ENCODE measurements at places on chromosomes 3 and 15.

DNA sequence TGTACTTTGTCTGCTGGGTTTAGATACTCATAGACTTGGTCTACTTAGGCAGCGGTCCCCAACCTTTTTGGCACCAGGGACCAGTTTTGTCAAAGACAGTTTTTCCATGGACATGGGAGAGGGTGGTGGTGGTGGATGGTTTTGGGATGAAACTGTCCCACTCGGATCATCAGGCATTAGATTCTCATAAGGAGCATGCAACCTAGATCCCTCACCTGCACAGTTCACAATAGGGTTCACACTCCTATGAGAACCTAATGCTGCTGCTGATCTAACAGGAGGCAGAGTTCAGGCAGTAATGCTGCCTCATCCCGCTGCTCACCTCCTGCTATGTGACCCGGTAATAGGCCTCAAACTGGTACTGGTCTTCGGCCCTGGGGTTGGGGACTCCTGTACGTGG, 45.3 kb downstream of the CMSS1 start:
- DNase-seq = no peak

DNA sequence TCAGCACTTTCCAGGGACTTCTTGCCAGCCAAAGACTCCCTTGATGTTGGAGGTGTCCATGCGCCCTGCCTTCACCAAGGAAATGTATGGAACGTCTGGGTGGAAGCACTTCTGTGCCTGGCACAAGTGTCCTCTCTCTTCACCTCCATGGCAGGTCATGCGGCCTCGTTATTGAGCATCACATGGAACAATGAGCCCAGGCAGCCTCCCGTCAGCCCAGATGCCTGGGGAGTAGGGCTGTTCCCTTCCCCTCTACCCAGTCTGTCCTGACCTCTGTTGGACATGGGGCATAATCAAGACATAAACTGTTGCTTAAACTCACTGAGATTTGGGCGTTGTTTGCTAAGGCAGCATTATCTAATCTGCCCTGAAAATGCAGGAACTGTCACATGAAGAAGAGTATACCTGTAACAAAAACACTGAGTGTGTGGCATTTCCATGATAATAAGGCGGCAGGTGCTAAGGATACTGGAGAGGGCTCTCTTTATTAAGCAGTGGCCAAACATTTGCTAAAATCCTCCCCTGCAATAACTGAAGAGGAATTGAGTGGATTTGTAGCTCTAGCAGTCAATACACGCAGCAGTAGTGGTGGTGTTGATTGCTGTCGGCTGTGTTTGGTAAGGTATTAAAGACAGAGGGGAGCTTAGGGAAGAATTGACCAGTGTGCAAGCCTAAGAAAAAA, 338.2 kb upstream of the ATP10A start:
- no peak for DNase-seq

DNA sequence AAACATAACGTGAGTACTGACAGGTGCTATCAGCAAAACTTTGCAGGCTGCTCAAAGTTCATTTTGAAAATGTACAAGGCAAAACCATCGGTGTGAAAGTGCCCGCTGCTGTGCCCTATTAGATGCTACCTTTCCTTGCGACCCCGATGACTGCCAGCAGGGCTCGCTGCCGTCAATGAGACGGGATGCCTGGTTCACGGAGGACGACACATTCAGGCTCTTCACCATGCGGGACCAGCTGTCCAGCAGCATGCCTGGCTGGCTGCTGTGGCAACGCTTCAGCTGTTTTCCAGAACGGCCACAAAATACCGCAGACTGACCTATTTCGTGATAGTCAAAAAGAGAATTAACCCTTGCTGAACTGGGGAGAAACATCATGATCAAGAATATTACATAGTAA, 92.7 kb upstream of the OCA2 start:
- DNase-seq = peak; percentile 49

DNA sequence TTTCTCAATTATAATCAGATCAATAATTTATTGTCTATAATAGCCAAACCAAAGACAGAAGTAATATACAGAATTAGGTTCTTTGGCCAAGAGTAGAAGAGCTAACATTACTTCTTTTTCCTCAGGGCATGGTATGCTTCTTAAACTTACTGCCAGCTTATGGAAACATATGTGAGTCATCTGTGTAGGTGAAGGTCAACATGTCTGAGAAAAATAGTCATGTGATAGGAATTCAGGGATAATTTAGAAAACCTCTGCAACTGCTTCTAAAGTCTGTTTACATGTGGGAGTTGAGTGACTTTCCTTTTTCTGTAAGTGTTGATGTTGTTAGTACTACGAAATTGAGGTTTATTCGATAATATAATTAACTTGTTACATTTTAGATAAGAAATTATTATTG, 19.2 kb upstream of the MAP6D1 start:
- no peak for DNase-seq

GRCh38 chr3:33174711-33175414, 43.7 kb downstream of the SUSD5 start:
- no peak for DNase-seq

- peak; percentile 46 for DNase-seq
These were observed 706 bp downstream of the DVL3 start for GRCh38 chr3:184155644-184156521.

DNA sequence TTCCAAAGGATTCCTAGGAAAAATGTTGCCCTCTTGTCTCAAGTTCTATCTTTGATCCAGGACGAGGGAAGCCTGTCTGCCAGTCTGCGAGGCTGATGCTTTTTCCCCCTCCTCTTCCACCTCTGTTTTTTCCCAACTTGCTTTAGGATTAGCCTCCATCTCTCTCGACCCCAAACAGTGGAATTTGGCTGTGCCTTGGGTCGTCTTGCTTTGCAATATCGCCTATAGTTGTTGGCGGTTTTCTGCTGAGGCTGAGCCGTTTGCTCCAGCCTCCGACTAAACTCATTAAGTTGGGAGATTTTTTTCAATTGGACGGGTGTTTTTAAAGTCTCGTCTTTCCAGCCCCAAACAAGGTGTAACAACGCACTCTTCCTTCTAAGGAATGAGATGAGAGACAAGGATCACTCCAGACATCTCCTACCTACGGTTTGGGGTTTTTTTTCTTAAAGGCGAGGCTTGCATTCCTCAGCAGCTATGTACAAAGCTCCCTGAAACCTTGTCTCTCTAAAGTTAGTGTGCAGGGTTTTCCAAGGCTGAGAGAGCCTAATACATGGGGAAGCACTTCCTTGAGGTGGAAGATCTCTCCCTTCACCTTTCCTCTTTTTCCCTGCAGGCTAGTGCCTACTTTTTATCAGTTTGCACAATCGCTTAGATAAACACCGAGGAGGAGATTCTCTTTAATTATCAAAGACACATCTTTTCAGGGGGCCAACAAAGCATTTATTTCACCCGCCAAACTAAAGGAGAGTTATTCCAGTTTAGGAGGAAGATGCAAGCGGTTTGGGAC, 4.8 kb upstream of the NR2F2 start:
- no peak for DNase-seq

DNA sequence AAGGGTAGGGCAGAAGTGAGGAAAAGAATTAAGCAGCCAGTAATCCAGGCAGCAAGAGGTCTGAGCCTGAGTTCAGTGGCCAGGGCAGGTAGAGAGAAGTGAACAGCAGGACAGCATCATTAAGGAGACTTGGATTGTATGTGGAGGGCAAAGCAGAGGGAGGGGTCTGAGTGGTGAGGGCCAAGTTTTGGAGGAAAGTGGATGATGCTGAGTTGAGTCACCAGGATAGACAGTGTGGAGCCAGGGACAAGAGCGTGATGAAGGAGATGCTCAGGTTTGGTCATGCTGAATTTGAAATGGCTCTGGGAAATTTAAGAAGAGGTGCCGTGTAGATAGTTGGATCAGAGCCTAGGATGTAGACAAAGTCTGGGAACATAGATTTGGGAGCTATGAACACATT, 93.1 kb downstream of the ARHGEF26 start:
- no peak for DNase-seq

GRCh38 chr3:187572441-187572840, 97.8 kb downstream of the SST start:
- no peak for DNase-seq

DNA sequence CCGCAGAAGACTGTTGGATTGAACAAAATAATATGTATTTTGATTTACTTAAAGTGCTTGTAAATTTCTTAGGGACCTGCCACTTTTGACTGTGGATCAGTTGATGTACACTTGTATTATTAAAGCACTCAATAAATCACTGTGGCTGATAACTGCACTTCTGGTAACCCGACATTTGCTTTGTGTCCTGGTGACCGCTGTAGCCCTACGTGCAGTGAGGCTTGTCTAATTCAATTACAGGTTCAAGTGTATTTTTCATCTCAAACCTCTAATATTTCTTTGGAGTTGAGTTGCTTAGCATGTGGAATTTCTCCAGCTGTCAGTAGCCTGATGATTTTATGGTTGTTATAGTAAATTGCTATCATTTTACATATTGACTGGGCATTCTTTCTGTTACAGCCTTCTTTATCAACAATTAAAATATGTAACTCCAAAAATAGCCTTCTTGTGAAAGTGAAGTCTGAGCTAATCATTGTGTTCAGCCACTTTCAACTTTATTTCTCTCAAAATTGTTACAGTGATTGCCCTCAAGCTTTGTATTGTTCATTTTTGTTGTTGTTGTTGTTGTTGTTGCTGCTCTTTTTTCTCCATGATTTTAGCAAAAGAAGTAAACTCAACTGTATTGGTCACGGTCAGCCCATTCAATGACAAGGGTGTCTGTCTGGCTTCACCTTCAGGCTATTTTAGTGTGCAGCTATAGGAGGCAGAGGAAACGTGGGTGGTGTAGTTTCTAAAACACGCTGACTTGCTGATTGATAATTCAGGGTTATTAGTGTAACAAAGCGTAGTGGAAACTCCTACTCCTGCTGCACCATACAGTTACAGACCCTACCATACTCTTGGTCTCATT, 215.1 kb upstream of the UBE2E1 start:
- no peak for DNase-seq

GRCh38 chr3:89713196-89713595, 605.8 kb downstream of the EPHA3 start:
- DNase-seq = no peak

GRCh38 chr3:190346541-190346940, 24.3 kb upstream of the CLDN1 start:
- DNase-seq = no peak

DNA sequence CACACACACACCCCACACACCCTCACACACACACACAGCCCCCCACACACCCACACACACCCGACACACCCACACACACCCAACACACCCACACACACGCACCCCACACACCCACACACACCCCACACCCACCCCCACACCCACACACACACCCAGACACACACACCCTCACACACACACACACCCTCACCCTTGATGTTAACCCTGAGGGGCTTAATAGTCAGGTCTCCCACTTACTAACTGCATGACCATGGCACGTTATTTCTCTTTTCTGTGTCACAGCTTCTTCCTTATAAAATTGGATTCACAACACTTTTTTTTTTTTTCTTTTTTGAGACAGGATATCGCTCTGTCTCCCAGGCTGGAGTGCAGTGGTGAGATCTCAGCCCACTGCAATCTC, 2.8 kb downstream of the GRM2 start:
- DNase-seq = no peak

GRCh38 chr3:105526360-105527111, 159.8 kb downstream of the ALCAM start:
- DNase-seq = no peak

- no peak for DNase-seq
These were observed 11.5 kb upstream of the TMEM62 start for GRCh38 chr15:43121863-43122262.

DNA sequence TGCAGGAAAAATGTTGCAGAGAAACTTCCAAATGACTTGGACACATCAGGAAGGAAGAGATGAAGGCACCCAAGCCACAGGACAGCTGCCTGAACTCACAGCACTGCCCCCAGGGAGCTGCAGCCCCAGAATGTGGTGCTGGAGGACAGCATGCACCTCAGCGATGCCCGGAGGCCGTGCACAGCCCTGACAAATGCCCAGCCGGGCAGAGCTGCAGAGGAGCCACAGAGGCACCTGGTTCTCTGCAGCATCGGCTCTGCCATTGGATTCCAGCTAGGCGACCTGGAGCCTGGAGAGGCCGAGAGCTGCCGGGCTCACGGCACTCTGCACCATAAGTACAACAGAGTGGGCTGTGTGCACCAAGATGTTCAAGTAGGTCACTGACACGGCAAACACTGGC, 97.5 kb downstream of the OCA2 start:
- no peak for DNase-seq

GRCh38 chr3:60434950-60435349, 816.3 kb downstream of the FHIT start:
- DNase-seq = no peak

GRCh38 chr3:127458696-127459604, 131.6 kb downstream of the TPRA1 start:
- peak; percentile 85 for DNase-seq

DNA sequence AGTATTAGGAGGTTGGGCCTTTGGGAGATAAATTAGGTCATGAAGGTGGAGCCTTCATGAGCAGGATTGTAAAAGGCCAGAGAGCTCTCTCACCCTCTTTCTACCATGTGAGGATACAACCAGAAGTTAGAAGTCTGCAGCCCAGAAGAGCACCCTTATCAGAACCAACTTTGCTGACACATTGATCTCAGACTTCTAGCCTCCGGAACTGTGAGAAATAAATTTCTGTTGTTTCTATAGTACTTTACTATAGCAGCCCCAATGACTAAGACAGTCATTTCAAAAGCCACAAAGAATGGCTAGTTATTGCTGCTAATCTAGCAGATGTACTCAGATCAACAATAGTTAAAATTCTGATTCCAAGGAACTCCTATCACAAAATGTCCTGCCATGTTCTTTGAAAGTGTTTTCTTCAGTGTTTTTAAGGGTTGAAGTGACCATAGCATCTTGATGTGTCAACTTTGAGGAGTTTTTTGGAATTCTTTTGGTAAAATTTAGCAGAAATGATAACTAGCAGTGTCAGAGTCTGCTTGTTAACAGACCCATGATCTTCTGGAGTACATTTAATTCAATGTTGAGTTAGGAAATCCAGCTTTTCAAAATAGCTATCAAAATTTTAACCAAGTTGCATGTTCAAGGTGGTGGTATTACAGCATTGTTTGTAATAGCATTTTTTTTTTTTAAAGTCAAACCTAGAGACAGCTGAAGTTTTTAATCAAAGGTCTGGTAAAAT, 10.3 kb downstream of the DZIP3 start:
- DNase-seq = no peak

- DNase-seq = no peak
These were observed 137.6 kb downstream of the SRGAP3 start for GRCh38 chr3:9111866-9112265.

GRCh38 chr3:54056521-54056920, 65.8 kb upstream of the CACNA2D3 start:
- DNase-seq = no peak

GRCh38 chr15:89899295-89899945, 5.6 kb upstream of the AP3S2 start:
- no peak for DNase-seq

- no peak for DNase-seq
These were observed 2.5 kb downstream of the AP4E1 start for GRCh38 chr15:50911001-50911400.

- no peak for DNase-seq
These were observed 5.8 kb upstream of the ATP11B start for GRCh38 chr3:182787302-182788036.

Measured in H9 (cell line).